Activated naive CD4-positive, alpha-beta T cell (primary cell): ENCODE measurements at places on chromosomes 2 and 18.

DNA sequence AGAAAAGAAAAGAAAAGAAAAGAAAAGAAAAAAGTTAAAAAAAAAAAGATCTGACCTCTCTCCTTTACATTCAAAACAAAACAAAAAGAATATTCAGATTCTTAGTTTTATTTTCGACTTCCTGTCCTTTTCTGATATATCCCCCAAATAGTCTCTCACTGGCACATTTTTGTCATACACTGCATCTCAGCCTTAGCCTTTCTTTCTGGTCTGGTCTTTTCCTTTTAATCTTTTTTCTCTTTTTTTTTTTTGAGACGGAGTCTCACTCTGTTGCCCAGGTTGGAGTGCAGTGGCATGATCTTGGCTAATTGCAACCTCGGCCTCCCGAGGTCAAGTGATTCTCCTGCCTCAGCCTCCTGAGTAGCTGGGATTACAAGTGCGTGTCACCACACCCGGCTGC lies 1.6 kb upstream of the RIOK3 start:
- DNase-seq = no peak

DNA sequence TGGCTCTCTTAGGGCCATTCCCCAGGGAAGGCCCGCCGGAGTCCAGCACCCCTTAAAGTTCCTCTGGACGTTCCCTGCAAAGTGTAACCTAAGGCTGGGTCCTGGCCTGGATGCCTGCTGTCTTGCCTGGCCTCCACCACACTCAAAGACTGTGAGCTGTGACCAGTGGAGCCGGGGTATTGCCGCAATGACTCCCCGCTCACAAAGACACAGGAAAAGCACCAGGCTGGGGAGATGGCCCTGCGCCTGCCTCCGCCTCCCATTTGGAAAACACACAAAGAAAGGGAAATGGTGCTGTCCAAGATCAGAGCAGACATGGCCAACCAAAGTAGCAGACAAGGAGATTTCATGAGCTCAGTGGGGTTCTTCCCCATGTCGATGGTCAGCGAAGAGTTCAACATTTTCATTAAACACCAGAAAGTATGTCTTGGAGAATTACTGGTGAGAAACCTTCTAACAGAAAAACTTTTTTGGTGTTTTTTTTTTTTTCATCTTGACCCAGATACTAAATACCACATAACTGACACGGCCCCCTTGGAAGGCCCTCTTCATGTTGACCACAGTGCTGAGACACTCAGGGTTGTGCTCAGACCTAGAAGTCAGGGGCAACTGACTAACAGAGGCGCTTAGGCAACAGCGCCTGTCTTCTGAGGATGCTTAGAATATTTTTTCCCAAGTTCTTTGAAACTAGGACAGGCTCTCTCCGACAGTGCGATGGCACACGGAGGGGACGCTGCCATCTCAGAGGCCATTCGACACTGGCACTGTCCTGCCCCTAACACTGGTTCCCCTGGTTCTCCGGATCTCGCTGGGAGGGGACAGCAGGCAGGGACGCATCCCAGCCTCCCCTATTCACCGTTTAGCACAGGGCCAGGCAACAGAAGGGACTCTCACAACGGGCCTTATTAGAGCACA lies 226.4 kb upstream of the ID2 start:
- no peak for DNase-seq

DNA sequence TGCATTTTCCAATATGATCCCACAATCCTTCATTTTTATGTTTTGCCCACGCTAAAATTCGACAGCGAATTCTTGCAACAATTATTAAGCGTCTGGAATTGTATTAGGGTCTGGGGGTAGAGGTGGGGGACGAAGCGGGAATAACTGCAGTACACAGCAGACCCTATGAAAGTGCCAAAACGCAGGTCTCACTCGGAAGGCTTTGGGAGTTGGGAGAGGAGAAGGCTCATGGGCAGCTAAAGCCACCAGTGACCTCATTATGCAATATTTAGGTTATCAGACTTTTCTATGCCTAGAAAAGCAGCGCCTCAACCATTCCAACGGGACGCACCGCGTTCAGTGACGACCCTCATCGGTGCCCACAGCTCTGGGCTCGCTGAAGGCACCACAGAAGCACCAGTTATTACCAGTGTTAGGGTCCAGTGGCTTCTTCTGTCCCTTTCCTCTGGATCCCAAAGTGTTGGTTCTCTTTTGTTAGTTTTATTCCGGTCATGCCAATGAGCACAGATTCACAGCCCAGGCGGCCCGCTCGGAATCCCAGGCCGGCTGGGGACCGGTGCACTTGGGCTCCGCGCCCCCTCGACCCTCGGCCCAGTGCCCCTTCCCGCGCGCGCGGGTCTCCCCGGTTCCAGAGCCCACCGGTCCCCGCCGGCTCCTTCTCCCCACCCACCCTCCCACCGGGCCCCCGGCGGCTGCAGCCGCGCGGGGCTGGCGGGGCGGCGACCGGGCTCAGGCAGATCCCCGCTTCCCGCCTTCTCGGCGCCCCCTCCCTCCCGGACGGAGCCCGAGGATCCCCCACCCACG lies 737 bp upstream of the MAPK4 start:
- no peak for DNase-seq

GRCh38 chr2:15313657-15314056 lies 247.5 kb downstream of the NBAS start:
- DNase-seq = no peak

DNA sequence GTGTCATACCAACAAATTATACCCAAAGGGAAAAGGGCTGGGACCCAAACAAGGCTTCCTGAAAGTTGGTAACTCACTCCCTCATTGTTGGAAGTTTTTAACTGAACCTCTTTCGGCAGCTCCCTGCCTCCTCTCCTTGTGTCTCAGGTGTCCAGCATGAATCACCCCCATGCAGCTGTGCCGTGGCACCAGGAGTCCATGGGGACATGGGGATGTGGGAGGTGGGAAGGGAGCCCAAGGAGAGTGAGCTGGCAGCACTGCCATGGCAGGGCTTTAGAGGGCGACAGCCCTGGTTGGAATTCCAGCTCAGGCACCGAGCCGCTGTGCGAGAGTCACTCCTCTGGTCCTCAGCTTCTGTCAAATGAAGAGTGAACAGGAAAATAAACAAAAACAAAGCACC lies 12.5 kb upstream of the GYPC start:
- DNase-seq = no peak

DNA sequence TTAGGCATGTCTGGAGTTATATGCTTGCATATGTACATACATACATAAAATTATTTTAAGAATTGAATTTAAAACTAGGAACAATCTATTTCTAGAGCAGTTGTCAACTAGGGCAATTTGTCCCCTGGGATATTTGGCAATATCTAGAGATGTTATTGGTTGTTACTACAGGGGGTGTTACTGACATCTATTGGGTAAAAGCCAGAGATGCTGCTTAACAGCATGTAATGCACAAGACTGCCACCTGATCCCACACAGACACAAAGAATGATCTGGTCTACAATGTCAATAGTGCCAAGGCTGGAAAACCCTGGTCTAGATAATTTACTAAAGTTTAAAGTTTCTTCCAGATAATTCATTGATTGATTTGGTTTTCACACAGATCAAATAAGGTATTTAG lies 185.3 kb downstream of the NYAP2 start:
- no peak for DNase-seq

GRCh38 chr2:222806526-222807137 lies 54.2 kb upstream of the ACSL3 start:
- DNase-seq = no peak

DNA sequence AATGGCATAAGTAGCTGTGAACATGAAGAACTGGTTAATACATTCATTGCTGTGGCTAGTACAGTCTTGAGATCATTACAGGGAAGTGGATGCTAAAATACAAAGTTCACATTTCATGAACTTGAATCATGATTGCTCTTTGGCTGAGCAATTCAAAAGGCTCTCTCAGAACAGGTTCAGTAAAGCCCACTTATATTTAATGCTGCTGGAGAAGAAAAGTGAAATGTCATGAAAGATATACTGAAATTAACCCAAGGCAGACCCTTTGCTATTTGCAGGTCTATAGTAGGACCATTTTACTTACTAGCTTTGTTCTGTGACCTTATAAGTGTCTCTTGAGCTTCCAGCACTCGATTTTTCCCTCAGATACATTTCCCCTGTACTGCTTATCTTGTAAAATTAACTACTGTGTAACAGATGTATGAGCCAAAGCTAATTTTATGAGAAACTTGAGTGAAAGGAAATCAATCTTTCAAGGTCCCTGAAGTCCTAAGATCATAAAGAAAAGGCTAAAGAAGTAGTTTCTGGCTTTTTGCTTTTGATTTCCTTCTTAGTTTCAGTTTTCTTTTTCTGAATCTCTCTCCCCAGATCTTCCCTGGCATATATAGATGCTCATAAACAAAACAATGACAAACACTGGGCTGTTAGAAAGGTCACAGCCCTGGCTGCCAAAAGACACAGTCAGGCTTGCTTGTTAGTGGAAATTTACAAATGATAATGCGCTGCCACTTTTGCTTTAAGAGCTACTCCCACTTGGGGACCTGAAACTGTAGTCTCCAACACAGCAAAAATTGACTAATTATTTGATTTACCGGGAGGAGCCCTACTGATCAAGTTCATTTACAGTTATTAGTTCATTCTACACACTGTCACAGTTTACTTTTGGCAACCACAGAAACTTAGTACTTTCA lies 132.7 kb upstream of the XPO1 start:
- no peak for DNase-seq

DNA sequence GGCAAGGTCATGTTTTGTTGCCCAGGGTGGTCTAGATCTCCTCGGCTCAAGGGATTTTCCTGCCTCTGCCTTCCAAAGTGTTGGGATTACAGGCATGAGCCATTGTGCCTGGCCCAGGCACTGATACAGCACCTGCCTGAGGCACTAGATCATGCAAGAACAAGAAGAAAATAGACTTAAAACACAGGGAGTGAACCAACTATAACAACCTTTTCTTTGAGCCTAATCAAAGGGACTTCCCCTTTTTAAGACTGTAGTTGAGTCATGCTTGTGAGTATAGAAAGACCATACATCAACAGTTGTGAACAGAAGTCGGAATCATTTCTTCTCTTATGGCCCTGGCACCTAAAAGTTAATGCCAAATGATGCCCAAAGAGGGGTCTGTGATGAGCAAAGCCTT lies 47.9 kb upstream of the MAPRE2 start:
- no peak for DNase-seq

DNA sequence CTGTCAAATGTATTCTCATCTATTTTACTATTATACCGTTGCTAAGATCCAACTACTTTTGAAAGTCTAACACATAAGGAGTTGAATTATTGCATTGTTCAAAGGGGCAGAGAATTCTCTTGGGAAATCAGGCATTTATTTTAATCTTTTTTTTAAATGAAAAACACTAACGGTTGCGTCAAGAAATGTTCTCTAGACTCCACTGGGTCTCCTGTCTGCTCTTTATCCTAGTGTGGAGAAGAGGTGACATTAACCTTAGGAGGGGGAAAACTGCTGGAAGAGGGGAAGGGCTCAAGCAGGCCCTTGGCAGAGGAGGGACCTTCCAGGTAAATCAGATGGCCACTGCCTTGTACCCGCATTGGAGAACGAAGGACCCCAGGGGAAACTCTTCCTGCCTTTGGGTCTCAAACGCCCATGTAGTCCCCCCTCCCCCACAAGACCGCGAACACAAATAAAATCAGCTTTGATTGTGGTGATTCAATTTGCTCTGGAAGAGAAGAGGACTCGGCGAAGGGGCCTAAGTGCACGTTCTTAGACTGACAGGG lies 1.1 kb upstream of the APCDD1 start:
- DNase-seq = no peak

GRCh38 chr2:169290433-169290832 lies 71.9 kb downstream of the LRP2 start:
- no peak for DNase-seq

- no peak for DNase-seq
These were observed 24.9 kb upstream of the ACOXL start for GRCh38 chr2:110707386-110707965.

DNA sequence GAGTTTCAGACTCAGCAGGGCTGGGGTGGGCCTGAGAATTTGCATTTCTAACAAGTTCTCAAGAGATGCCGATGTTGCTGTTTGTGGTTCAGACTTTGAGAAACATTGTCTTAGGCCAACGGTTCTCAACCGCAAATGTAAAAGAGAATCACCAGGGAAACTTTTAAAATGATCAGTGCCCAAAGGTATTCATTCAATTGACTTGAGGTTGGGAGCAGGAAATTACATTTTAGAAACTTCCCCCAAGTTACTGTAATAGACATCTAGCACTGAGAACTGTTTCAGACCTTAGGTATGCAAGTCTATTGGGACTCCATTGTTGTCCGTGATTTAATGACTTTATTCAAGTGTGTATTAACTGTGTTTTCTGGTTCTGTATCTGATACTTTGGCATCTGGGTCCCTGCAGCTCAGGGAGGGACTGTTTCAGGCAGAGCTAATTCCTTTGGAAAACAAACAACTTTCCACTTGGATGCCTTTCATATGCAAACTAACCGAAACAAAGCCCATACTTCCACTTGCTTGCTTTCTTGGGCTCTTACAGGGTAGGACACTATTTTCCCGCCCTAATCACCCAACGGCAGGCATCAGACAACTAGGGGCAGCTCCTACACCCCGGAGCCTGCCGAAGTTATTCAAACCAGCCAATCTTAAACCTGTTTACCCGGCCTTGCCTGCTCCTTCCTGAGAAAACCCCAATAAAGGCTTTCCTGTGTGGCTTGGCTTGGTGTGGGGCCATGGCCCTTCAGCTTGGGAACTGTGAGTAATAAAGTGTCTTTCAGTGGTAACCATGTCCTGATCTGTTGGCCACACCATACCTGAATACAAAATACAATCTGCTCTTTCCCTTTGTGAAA lies 97.6 kb downstream of the POLE4 start:
- no peak for DNase-seq

- DNase-seq = no peak
These were observed 26.3 kb downstream of the B4GALT6 start for GRCh38 chr18:31657823-31658669.

- no peak for DNase-seq
These were observed 118.9 kb upstream of the CTNNA2 start for GRCh38 chr2:79393806-79394484.

GRCh38 chr18:46322411-46322891 lies 218.3 kb downstream of the HAUS1 start:
- DNase-seq = no peak

DNA sequence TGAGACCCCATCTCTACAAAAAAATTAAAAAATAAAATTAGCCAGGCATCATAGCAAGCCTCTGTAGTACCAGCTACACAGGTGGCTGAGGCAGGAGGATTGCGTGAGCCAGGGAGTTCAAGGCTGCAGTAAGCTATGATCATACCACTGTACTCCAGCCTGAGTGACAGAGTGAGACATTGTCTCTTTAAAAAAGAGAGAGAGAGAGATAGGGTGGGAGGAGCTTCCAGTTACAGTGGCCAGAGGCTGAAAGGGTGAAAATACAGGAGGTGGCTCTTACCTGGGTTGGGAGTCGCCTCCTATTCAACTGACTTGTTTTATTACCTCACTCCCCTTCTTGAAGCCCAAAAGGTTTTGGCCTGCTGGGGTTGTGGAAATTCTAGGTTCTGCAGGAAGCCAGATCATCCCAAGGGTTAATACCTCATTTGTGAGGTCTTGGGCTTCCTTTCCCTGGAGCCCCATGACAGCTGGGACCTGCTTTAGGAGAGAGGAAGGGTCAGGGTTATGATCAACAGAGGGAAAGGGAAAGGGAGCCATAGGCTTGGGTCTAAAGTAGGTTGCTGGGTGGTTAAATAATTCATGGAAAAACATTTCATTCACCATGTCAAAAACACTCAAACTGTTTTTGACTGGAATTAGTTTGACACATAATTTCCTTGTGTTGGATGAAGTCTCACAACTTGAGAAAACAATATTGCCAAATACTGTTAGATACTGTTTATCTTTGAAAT lies 17.4 kb downstream of the DYNC2LI1 start:
- DNase-seq = no peak
